Midbrain (tissue), 1 donor: ENCODE measurements at places on chromosomes 13 and 19.
A peak's percentile ranks its signal among the peaks of the same experiment; 100 is the strongest.

GRCh38 chr13:42968906-42969305 lies 23.1 kb downstream of the EPSTI1 start:
- DNase-seq = no peak

- DNase-seq = no peak
Measured at GRCh38 chr19:51070334-51071094, 5.6 kb upstream of the KLK13 start.

DNA sequence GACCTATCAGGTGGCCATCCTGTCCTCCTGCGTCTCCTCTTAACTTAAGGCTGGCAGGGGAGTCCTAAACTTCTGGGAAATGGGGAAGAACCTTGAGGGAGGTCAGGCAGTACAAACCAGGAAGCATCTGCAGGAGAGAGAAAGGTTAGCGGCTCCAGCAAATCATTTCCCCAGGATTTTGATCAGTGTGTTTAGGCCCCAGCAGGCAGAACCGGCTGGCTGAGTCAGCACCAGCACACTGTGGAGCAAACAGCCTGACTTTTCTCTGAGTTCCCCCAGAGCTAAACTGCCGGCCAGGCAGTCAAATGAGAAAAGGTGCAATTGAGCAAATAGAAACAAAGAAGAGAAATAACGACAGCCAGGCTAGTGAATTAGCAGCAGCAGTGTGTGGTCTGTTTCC lies 46.7 kb upstream of the MEDAG start:
- DNase-seq = no peak

- DNase-seq = no peak
Measured at GRCh38 chr13:78460176-78460575, 143.2 kb downstream of the POU4F1 start.

DNA sequence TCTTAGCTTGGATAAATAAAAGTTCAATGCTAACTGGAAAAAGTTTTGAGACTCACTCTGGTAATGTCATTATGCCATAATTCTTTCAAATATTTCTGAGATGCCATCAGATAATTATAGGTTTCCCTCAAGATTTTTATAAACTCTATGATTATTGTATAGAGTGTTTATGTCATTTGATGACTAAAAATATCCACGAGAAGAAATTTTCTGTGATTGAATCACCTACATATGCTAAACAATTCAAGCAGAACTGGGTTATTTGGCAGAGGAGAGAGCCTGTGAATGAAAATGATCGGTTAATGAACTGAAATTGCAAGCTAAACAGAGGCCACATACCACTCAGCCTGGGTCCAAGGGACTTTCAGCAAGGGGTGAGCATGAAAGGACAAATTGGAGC lies 92.6 kb upstream of the TSC22D1 start:
- no peak for DNase-seq

- DNase-seq = no peak
Measured at GRCh38 chr19:11291991-11292390, 4.0 kb upstream of the TSPAN16 start.

DNA sequence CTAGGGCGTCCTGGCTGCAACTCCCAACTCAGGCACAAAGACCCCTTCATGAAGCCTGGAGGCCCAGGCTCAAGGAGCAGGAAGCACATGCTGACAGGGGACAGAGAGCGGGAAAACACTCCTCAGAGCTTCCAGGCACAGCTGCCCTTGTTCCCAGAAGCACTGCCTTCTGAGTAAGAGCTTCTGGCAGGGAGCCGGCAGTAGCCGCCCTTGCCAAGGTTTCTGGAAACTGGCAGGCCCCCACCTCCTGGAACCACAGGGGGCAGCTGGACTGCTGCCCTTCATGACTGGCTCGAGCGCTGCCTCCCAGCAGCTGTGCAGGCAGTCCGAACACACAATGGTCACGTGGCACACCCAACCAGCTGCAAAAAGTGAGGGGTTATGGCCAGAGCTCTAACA lies 33.6 kb upstream of the EPHX3 start:
- peak; percentile 94 for DNase-seq

- DNase-seq = no peak
Measured at GRCh38 chr13:28204043-28204442, 65.7 kb downstream of the PAN3 start.

GRCh38 chr13:39888865-39889810 lies 233.7 kb downstream of the COG6 start:
- no peak for DNase-seq

GRCh38 chr13:40490086-40490758 lies 176.2 kb downstream of the FOXO1 start:
- DNase-seq = no peak

DNA sequence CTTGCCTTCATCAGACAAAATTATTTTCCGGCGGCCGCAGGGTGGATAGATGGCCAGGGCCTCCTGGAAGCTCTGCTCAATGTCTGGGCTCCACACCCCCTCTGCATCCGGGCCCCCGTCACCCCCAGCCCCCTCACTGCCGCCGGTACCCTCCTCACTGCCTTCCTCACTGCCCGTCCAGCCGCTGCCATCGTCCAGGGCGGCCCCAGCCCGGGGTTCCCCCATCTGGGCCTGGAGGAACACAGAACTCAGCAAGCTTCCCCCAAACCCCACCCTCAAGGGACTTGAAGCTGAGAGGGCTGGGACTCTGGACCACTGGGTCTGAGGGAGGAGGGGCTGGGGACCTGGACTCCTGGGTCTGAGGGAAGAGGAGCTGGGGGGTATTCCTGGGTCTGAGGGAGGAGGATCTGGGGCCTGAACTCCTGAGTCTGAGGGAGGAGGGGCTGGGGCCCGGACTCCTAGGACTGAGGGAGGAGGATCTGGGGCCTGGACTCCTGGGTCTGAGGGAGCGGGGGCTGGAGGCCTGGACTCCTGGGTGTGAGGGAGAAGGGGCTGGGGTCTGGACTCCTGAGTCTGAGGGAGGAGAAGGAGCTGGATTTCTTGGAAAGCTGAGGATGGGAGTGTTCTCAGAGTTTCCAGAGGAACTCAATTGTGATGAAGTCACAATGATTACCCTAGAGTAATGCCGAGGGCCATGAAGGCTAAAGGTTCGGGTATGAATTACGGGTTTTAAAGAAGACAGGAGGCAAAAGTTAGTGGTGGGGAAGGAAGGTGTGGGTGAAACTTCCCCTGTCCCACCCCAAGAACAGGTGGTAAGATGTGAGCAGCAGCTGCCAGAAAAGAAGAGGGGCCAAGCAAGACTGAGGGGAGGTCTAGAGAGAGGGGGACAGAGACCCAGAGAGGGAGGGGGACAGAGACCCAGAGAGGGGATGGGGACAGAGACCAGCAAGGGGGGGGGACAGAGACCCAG lies 2.1 kb downstream of the TEAD2 start:
- DNase-seq = no peak

GRCh38 chr13:80361883-80362327 lies 21.0 kb upstream of the SPRY2 start:
- DNase-seq = peak; percentile 39

DNA sequence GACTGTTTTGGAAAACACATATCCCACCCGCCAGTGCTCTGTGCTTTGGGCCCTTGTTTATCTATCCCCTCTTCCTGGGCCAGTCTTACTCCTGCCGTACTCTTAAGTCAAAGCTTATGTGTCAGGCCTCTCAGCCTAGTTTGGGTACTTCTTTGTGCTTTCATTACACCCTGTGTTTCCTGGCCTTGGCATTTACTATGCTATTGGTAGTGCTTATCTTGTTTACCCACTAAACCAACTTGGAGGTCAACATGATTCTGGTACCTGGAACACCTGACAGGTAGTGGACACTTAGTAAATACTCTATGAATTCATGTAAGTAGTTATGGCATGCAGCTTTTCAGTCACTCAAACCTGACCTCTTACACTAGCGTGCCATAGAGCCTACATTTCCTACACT lies 2.4 kb downstream of the POLR1D start:
- DNase-seq = no peak
